ENCODE measurements at places on chromosomes 3 and 15.
A peak's percentile ranks its signal among the peaks of the same experiment; 100 is the strongest.

DNA sequence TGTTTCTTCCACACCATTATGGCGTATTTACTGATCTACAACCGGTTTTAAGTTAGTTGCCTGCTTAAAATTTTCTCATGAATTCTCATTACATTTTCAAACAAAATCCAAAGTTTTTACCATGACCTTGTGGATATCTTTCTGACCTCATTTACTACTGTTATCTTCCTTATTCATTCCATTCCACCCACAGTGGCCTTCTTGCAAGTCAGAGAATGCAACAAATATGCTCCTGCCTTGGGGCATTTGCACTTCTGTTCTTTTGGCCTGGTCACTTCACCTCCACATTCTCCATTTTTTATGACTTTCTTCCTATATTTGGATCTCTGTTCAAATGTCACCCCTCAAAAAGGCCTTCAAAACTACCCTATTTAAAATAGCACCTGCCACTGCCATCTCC is 8.8 kb upstream of the SLC15A2 start:
- H3K27me3 ChIP-seq: no peaks in the 10 kb centered on the region
- no peaks in the 10 kb centered on the region for H3K4me1 ChIP-seq
- no peak for DNase-seq
- no peak overlapping the region for H3K4me3 ChIP-seq
- no peak overlapping the region for H3K27ac ChIP-seq
- no peaks in the 10 kb centered on the region for H3K36me3 ChIP-seq

GRCh38 chr3:111143-112069 is 85.2 kb upstream of the CHL1 start:
- no peak for DNase-seq
- H3K27me3 ChIP-seq: no peaks in the 10 kb centered on the region
- no peak overlapping the region for H3K27ac ChIP-seq
- peaks cover 20% of the 10 kb centered on the region for H3K4me1 ChIP-seq
- no peaks in the 10 kb centered on the region for H3K36me3 ChIP-seq

DNA sequence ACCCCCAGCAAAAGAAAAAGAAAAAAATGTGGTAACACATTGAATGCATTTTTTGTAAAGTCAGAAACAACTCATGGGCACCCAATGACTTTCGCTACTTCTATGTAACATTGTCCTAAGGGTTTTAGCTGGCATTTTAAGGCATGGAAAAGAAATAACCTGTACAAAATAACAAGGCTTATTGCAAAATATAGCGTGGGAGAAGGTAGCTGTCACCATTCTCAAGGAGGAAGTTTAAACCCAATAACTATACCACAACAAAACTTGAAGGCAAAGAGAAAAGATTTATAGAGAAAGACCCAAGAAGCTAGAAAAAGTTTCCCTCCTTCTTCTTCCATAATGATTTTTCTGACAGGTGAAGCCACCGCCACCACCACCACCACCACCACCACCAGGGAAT is 55.7 kb upstream of the ACP3 start:
- DNase-seq: no peak
- no peak overlapping the region for H3K4me3 ChIP-seq
- no peaks in the 10 kb centered on the region for H3K4me1 ChIP-seq
- H3K27me3 ChIP-seq: no peaks in the 10 kb centered on the region

- no peaks in the 10 kb centered on the region for H3K36me3 ChIP-seq
- no peak for DNase-seq
- peaks cover 16% of the 10 kb centered on the region for H3K4me1 ChIP-seq
- H3K27me3 ChIP-seq: peaks cover 31% of the 10 kb centered on the region
- no peak overlapping the region for H3K27ac ChIP-seq
Observed at GRCh38 chr3:141408596-141408995, 40.3 kb downstream of the ZBTB38 start.

GRCh38 chr3:139732729-139733128 is 55.0 kb upstream of the NMNAT3 start:
- no peak overlapping the region for H3K4me3 ChIP-seq
- no peaks in the 10 kb centered on the region for H3K36me3 ChIP-seq
- no peak for DNase-seq
- no peak overlapping the region for H3K27ac ChIP-seq
- H3K4me1 ChIP-seq: no peaks in the 10 kb centered on the region

DNA sequence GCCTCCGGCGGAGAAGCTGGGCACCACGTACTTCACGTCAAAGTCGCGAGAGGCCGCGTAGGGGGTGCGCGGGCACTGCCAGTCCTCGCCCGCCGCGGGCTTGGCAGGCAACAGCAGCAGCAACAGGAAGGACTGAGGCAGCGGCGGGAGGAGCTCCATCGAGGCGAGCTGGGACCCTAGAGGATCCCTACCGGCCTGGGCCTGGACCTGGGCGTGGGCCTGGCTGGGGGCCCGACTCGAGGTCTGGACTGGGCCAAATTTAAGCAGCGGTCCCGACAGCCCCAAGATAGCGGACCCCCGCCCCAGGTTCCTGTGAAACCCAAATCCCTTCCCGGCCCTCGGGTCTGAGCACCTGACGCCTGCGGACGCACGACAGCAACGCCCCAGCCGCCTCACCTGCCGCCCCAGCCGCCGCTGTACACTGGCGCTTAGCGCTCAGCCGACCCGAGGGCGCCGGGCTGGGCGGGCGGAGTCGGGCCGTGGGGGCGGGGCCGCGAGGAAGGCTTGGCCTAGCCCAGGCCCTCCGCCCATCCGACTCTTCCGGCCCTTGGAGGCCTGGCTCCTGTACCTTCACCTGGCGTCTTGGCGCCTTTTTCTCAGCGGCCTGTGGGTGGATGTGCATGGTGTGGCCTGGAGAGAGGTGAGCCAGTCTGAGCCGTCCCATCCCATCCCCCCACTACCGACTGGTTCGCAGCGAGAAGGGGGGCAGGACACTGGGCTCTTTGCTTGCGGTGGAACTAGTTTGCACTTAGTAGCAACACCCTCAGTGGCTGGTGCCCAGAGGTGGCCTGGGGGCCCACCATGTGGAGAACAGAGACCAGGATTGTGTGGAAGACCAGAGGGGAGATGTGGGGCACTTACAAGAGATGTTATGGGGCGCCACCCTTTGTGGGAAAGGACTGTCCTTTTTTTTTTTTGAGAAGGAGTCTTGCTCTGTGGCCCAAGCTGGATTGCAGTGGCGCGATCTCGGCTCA is at the start of gene MST1R:
TSS of gene MST1R (minus strand) at position 423 of the 974 bp plus-strand sequence. CDS start at position 159, 264 bp downstream.
- DNase-seq: peak; percentile 98
- H3K4me3 ChIP-seq: peak within 1 kb of the TSS; percentile 49
- H3K27me3 ChIP-seq: no peaks in the 10 kb centered on the region
- no peaks in the 10 kb centered on the region for H3K36me3 ChIP-seq
- peaks cover 25% of the 10 kb centered on the region for H3K4me1 ChIP-seq
- H3K27ac ChIP-seq: peak within 1 kb of the TSS; percentile 91

DNA sequence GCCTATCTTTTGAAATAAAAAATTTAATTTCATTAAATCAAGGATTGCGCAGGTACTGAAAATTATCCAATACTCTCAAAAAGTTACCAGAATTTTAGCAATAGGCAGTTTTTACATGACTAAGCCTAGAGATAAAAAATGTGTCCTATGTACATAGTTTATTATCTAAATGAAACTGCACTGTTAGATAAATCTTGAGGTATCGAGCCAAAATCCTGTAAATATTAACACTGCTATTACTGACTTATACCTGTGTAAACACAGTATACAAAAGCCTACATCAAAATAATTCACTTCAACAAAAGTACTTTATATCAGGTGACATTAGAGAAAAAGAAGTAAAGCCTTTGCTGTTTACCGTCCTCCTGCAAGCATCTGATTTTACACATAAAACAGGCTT is 60.7 kb downstream of the TASOR start:
- H3K27me3 ChIP-seq: no peaks in the 10 kb centered on the region
- no peak overlapping the region for H3K4me3 ChIP-seq
- H3K36me3 ChIP-seq: peaks cover 32% of the 10 kb centered on the region
- H3K4me1 ChIP-seq: no peaks in the 10 kb centered on the region

DNA sequence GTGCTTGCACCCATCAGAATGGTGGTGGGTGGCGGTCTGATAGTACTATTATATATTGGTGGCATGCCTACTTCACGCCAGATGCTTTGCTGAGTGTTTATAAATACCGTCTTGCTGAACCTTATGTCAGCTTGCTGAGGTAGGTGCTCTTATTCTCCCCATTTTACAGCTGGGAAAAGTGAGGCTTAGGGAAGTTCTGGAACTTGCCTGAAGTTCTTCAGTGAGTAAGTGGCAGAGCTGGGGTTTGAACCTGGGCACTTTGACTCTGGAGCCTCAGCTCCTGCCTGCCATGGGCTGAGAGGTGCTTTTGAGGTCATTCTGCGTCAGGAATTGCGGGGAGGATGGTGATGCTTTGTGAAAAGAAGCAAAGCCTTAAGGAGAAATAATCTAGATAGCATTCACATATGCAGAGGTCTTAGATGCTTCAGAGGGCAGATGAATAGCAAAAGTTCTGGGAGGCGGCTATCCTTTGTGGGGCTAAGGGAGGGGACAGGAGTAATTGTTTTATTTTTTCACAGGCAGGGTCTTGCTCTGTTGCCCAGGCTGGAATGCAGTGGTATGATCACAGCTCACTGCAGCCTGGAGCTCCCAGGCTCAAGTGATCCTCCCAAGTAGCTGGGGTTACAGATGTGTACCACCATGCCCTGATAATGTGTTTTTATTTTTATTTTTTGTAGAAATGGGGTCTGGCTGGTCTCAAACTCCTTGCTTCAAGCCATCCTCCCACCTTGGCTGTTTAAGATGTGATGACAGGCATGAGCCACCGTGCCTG is 18.5 kb downstream of the ITPR1 start:
- DNase-seq: no peak
- no peaks in the 10 kb centered on the region for H3K36me3 ChIP-seq
- peaks cover 32% of the 10 kb centered on the region for H3K4me1 ChIP-seq
- H3K27ac ChIP-seq: no peak overlapping the region
- H3K4me3 ChIP-seq: no peak overlapping the region

DNA sequence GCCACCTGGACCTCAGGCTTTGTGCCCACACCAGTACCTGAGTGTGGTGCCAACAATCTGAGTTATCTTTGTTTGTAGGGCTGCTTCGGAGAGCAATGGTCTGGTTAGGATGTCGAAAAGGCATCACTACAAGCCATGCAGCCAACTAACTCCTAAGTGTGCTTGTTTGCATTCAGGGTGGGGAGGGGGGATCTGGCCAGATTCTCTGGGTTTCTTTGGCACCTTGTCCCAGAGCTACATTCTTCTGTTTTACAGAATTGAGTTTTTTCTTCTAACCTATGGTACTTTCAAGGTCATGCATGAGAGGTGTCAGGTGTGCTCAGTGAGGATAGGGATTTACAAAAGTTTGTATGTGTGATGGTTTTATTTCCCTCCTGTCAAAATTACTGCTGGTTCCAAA is 391.4 kb upstream of the RARB start:
- H3K27me3 ChIP-seq: no peaks in the 10 kb centered on the region
- no peaks in the 10 kb centered on the region for H3K4me1 ChIP-seq
- DNase-seq: no peak
- no peak overlapping the region for H3K27ac ChIP-seq
- H3K36me3 ChIP-seq: no peaks in the 10 kb centered on the region
- H3K4me3 ChIP-seq: no peak overlapping the region

DNA sequence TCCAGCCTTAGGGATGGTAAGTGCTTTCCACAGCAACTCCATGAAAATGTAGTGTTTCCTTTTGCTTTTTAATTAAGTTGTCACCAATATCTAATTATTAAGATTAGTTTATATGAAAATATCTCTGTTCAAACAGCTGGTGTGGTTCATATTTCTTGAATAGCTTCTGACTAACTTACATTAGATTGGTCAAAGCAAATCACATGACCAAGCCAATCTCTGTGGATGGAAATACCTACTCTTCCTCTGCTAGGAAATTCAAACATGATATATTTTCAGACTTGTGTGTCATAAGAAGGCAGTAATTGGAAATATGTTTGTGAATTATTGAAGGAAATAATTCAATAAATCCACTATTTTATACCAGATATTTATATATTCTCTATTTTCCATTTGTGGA is 54.6 kb upstream of the CADM2 start:
- H3K4me1 ChIP-seq: no peaks in the 10 kb centered on the region
- H3K27ac ChIP-seq: no peak overlapping the region
- H3K4me3 ChIP-seq: no peak overlapping the region
- 0 out of 2 replicates have a peak, but pooled peaks cover 3% of the 10 kb centered on the region for H3K36me3 ChIP-seq

DNA sequence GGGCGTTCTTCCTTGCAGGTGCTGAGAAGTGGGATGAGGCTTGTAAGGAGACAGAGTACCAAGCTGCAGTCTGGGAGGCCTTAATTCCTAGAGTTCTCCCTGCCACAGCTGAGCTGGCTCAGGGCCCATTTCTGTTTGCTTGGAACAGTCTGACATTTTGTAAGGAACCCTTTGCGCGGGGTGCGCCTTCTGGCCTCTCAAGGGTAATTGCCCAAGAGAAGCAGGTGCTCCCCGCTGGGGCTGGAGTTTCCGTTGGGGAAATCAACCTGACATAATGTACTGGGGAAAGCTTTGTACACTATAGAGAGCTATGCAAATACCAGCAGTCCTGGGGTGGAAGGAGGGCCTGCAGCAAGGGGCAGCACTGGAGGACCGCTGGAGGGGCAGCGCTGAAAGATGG is 83.6 kb downstream of the HMG20A start:
- no peak overlapping the region for H3K27ac ChIP-seq
- no peak overlapping the region for H3K4me3 ChIP-seq
- H3K36me3 ChIP-seq: no peaks in the 10 kb centered on the region
- DNase-seq: no peak
- no peaks in the 10 kb centered on the region for H3K27me3 ChIP-seq

GRCh38 chr3:191985691-191986090 is 524.7 kb downstream of the PYDC2 start:
- no peaks in the 10 kb centered on the region for H3K27me3 ChIP-seq
- H3K27ac ChIP-seq: no peak overlapping the region
- H3K4me3 ChIP-seq: no peak overlapping the region
- H3K4me1 ChIP-seq: no peaks in the 10 kb centered on the region

DNA sequence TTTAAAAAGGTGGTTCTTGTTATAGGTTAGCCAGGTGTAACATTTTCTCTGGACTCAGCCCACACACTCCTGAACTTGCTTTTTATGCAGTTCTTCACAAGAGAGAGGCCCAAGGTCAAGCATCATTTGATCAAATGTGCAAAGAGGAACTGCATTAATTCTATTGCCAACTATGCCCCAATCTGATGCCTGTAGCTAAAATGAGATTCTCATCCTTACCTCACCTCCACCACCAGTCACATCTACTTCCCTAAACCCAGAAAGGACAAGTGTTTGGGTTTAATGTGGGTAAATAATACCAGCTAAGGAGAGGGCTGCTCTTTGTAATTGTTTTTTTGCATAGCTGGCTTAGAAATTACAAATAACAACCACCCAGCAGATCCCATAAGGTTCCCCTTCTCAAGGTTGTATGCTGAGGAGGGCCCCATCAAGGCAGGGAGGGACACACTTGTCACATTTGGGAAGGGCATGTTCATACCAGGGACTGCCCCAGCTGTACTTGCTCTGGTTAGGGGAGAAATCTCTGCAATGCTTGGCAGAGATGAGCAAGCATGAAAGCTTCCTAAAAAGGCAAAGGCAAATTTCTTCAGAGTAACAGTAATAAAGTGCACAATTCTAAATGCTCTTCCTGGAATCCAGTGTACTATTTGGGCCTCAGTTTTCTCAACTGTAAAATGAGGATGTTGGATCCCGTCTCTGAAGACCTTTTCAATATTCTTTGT is 76.2 kb downstream of the TGFBR2 start:
- no peak overlapping the region for H3K4me3 ChIP-seq
- H3K27ac ChIP-seq: no peak overlapping the region
- no peak for DNase-seq
- no peaks in the 10 kb centered on the region for H3K27me3 ChIP-seq
- peaks cover 12% of the 10 kb centered on the region for H3K4me1 ChIP-seq

Data from GM23338 (cell line).